ENCODE measurements at places on chromosomes 4 and X.

DNA sequence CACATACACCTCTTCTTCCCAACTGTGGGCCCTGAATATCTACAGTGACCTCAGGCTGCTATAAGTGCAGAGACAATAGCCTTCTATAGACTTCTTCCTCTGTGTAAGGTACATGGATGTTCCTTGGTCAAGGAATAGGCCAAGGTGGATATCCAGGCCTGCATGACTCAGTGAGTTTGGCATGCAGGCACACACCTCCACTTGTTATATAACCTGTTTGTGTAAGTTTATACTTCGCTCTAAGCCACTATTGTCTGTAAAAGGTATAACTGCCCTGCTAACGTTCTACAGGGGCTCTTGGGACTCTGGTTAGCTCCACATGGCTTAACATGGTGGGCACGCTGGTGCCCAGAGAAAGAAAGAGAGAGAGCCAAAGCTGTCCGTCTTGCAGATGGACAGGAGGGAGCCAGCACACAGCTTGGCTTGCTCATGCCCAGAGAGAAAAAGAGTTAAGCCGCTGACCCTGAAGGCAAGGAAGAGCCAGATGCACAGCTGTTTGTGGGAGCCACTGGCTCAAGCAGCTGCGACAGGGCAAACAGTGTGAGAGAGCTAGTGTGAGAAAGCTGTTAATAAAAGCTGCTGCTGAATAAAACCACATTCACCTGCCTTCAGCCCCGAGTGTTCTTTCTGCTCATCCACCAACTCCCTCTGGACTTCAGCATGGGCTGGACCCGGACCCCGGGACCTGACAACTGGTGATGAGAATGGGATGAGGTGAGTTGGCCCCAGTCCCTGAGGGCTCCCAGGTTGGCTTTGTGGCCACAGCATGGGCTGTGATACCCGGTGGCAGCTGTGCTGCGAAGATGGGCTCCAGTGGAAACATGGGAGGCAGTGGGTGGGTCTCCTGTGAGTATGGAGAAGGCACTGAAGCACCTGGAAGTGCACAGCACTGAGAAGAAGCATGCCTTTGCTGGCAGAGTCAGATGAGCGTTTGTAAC lies 44.5 kb upstream of the ZBTB33 start:
- DNase-seq = no peak

DNA sequence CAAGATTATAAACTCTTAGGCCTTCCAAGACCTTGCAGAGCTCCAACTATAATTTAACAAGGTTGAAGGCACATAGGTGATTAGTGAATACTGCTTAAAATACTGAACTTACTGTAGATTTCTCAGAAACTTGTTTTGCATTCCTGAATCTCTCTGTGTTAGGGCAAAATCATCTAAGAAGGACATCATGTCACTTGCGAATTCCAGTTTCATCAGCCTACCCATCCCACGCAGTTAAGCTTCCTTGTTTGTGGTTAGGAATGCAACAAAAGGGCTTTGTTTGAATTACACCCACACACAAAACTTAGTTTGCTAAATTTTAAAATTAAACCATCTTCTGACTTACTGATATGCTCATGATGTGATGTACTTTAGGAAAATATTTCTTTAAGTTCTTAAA lies 174.0 kb downstream of the SOWAHB start:
- no peak for DNase-seq

- DNase-seq = no peak
Measured at GRCh38 chr4:40864531-40864930, 114.8 kb downstream of the NSUN7 start.

GRCh38 chrX:134670134-134670924 lies 12.1 kb upstream of the PLAC1 start:
- DNase-seq = no peak

DNA sequence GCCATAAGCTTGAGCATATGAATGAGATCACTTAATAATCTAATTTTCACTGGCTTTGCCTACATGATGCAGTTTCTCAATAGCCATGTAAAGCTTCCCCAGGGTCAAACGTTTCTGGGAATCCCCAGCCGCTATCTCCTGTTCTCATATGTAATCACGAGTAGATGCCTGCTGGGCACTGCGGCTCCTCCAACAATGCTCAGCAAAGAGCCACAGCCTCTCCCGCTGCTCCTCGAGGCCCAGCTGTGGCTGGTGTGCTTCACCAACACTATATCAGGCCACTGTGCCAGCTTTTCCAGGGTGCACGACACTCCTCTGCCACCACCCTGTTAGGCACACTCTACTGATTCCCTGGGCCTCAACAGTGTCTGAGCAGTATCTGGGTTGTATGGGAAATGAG lies 78.3 kb upstream of the RASGEF1B start:
- no peak for DNase-seq

DNA sequence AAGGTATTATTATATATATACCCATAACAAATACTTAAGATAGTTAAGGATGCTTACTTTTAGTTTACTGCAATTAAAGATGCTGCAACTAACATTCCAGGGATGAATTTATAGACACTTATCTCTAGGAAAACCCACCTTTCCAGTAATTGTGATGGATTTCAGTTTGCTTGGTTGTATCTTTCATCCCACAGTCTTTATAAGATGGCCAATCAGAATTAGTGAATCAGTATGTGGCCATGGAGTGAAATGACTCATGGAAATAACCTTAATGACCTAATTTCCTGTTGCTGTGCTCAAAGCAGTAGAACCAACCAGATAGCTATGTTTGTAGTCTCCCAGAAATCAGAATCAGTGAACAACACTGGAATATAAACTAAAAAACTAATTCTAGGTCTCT lies 26.4 kb downstream of the MOSPD2 start:
- DNase-seq = no peak

- no peak for DNase-seq
Measured at GRCh38 chr4:21680326-21680898, 268.2 kb downstream of the KCNIP4 start.

DNA sequence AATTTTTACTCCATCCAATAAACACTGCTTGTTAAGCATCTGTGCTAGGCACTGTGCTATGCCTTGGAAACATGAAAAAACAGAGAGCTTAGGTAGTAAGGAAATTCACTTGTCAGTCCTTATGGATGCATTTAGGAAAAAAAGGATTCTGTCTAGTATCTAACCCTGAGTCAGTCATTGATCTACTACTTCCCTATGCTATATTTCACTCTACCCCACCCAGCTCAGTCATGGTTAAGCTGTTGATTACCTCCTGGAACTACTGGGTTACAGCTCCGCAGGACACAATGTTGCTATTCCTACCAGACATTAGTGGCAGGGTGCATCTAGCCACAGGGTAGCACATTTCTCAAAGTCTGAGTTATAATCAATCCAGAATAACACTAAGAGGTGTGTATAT lies 2.9 kb upstream of the USP53 start:
- DNase-seq = no peak

DNA sequence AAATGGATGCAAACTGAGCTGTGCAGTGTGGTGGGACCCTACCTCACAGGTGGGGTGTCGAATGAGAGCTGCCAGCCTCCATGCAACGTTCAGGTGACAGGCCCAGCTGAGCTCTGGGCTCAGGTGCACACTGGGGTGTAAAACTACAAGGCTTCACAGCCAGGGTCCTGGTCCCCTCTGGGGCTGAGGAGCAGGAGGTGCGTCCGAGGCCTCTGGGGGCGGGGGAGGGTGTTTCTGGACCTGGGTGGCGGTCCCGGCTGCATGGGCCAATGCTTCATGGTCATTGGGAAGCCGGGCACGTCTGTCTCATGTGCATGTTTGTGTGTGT lies 26.5 kb upstream of the SORCS2 start:
- DNase-seq = no peak

- no peak for DNase-seq
Measured at GRCh38 chr4:4781936-4782707, 77.3 kb upstream of the MSX1 start.

GRCh38 chr4:24287096-24287495 lies 297.3 kb downstream of the DHX15 start:
- DNase-seq = no peak

- no peak for DNase-seq
Measured at GRCh38 chr4:106869551-106869950, 166.6 kb downstream of the DKK2 start.

DNA sequence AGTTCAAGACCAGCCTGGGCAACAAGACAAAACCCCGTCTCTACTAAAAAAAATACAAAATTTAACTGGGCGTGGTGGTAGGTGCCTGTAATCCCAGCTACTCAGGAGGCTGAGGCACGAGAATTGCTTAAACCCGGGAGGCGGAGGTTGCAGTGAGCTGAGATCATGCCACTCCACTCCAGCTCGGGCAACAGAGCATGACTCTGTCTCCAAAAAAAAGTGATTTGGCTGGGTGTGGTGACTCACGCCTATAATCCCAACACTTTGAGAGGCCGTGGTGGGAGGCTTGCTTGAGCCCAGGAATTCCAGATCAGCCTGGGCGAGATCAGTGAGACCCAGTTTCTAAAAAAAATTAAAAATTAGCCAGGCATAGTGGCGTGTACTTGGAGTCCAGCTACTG lies 4.1 kb downstream of the OPHN1 start:
- DNase-seq = no peak

- no peak for DNase-seq
Measured at GRCh38 chrX:29496636-29497180, 718.7 kb upstream of the MAGEB2 start.

GRCh38 chrX:24494647-24495075 lies 29.6 kb downstream of the PDK3 start:
- no peak for DNase-seq

DNA sequence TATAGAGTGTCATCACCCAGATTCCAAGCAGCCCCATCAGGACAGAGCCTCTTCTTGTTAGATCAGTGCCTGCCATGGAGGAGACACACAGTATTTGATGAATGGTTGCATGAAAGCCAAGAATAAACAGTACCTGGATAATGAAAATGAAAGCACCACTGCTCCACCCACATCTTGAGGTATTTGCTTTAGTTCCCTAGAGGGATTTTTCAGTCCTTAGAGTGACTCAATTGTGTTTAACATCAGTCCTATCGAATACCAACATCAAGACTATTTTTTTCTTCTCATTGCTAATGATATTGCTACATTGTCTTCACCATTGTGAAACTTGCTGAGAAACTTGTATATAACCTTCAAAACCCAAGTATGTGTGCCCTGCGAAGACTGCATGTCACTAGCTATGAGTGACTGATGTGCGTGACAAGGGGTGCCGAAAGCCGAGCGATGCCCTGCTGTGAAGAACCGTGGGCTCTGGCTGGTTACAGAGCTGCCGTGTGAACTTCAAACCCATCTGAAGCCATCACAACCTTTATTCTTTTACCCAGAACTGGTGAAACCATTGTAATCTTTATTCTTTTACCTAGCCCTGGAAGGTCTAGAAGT lies 211.3 kb upstream of the FAT1 start:
- no peak for DNase-seq

GRCh38 chr4:87078987-87079486 lies 141.4 kb downstream of the KLHL8 start:
- DNase-seq = no peak

DNA sequence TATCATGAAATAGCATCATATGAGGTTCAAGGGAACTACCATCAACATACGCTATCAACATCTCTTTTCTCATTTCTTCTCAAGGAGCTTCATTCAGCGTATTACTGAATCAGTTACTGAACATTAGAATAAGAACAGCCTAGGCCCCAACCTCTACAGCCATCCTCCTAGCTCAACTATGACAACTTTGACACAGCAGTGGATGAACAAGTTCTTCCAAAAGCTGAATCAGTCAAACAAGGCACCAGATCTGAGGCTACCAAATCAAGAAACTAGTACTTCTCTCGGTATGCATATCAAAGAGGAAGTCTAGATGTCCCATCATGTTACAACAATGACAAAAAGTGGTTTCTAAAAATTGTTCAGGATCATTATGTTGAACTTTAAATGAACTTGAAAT lies 57.4 kb downstream of the GATB start:
- no peak for DNase-seq

DNA sequence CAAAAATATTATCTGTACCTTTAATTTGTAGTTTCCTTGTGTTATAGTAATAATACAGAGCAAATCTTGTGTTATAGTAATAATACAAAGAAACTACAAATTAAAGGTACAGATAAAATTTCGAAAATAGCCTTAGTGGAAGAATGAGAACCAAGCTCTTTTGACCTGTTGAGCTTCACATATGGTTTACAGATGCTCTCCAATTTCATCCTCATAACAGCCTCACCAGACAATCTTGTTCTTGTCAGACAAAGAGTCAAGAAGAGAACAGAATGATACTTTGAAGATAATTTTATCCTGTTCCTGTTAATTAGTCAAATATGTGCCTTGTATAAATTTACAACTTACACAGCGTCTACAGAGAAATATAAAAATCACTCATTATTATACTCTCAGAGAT lies 12.8 kb downstream of the ATXN3L start:
- DNase-seq = no peak

- no peak for DNase-seq
Measured at GRCh38 chrX:154325541-154325940, 29.9 kb downstream of the TKTL1 start.

DNA sequence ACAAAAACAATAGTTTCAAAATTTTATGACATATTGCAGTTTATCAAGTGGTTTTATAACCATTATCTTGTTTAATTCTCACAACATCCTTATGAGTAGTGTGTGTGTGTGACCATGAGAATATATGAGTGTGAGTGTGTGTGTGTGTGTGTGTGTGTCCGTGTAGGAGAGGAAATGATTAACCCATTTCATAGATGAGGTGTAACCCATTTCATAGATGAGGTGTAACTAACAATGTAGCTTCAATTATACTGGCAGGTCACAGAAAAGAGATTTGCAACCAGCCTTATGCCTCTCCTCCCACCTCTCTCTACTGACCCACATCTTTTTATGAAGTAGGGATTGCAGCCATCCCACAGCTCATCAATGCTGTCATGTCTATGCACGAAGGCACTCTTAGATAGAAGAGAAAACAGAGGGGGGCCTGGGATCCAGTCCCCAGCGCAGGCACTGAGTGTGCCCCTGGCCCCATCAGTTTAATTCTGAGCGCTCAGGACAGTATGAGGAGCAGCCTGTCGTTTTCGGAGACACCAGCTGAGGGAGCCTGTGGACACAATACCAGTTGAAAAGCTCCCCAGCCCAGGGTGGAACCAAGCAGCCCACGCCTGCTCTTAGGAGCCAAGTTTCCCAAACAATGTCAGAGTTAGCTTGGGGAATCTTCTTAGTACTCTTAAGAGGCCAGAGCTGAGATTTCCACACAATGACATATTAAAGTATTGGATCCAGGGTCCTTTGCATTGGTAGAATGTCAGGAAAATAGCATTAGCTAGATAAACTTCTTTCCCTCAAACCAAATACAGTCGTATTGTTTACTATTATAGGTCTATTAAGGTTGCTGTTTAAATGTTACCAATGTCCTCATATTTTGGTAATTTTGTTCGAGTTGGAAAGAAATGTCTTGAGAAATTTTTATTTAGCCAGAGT lies 88.6 kb downstream of the PALLD start:
- no peak for DNase-seq

- DNase-seq = no peak
Measured at GRCh38 chr4:19472666-19473065, 779.0 kb upstream of the SLIT2 start.

DNA sequence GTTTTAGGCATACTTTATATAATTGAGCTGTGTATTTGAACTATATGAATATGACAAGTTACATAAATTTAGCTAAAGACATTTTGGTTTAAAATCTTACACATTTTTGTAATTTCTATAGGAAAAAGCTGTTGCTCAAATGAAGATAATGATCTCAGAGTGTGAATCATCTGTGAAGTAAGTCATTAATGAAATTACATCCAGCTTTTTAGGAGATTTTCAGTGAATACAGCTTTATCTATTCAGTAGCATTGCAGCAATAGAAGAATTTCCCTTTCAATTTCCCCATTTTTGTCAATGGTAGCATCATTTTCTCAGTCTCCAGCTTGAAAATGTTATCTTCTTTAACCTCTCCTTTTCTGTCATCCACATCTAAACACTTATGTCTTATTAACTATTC lies 59.5 kb downstream of the CEP135 start:
- no peak for DNase-seq

- DNase-seq = peak; percentile 46
Measured at GRCh38 chrX:133749370-133749769, 236.0 kb downstream of the GPC3 start.
